ENCODE measurements at places on chromosomes 5 and 9. TPM values are rescaled to one million over a fixed set of nuclear protein-coding genes. Genes with fewer than 3 reads are reported as not detected.

GRCh38 chr5:1827025-1827885 is 26.0 kb downstream of the NDUFS6 start:
- DNase-seq, result no peak

PCDHA8 gene
- total RNA-seq, result not detected

GRCh38 chr5:14852779-14853178 is 18.8 kb downstream of the ANKH start:
- DNase-seq, result no peak

TMEM250 gene
- 23.3 TPM for total RNA-seq

DNA sequence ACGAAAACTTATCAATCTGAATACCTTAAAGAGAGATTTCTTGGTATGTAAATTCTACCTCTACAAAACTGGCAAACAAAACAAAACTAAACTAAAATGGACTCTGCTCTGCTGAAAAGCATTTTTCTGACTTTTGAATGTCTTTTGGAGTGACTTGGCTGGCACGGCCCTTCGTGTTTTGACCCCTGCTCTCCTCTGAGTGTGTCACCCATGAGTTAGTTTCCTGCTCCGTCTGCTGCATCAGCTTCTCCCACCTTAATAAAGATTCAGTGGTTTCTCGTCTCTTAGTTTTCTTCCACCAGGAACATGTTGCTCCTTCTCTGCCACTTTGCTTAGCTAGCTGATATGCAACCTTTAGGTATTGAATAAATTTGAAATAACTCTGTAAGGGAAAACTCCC is 1084.0 kb upstream of the CDH18 start:
- DNase-seq, result no peak

GRCh38 chr5:79416499-79416898 is 97.4 kb downstream of the HOMER1 start:
- DNase-seq, result peak; percentile 15

GRXCR2 gene
- total RNA-seq, result not detected

Measured in activated B cell treated with CpG ODN at 0.5 μM for 24 hours (primary cell).